Stimulated activated CD4-positive, alpha-beta T cell treated with anti-CD3 and anti-CD28 coated beads, Interleukin-12 subunit alpha, Interleukin-12 subunit beta, amount 100 ng/mL, for 24 hours (primary cell): ENCODE measurements at places on chromosomes 11 and 22.

DNA sequence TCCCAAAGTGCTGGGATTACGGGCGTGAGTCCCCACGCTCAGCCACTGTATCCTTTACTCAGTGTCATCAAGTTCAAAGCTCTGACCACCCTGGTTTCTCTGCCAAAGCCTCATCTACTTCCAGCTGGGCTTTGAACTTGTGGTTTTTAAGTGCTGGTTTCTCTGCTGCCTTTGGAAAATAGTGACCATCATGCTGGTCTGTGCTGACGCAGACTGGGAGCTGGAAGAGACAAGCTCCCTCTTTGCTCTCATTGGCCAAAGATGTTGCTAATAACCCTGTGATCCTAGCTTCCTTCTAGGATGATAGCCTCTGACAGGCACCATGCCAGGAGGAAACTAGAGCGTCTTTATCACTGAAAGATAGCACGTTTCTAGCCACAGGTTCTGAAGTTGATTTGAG is 62.4 kb downstream of the ALX4 start:
- DNase-seq = no peak

GRCh38 chr11:57348636-57349313 is 10.6 kb downstream of the P2RX3 start:
- no peak for DNase-seq

DNA sequence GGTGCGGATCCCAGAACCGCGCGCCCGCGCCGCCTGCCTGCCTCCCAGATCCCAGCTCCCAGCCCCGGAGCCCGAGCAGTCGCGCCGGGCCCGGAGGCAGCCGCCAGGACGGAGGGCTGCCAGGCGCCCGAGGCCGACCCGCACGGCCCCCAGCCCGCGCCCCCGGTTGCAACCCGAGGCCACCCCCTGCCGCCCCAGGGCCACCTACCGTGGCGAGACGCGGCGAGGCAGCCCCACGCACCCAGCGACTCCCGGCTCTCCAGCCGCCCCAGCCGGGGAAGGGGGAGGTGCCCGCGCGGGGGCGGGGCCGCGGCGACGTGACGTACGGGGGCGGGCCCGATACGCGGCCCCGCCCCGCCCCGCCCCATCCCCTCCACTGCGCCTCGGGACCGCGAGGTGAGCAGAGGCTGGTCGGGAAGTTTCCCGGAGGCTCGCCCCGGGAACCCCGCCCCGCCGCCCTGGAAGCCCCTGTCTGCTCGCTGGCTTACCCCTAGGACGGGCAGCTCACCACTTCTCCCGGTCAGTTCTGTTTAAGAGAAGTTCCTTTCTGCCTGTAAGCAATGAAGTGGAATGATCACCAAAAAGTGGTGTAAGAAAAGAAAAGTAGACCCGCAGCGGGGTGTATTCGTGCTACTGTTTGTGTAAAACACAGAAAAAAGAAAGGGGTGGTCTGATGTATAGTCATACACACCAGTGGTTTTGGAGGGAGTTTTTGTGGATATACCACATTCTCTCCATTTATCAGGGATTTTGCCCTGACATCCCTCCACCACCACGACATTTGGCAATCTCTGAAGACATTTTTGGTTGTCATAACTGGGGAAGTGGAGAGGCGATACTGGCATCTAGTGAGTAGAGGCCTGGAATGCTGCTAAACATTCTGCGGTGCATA is at the start of gene TPST2:
Gene TPST2, minus strand, starts transcription at position 288 of the 892 bp plus-strand sequence. CDS start 48,502 bp downstream, outside the sequence.
- peak; percentile 60 for DNase-seq

DNA sequence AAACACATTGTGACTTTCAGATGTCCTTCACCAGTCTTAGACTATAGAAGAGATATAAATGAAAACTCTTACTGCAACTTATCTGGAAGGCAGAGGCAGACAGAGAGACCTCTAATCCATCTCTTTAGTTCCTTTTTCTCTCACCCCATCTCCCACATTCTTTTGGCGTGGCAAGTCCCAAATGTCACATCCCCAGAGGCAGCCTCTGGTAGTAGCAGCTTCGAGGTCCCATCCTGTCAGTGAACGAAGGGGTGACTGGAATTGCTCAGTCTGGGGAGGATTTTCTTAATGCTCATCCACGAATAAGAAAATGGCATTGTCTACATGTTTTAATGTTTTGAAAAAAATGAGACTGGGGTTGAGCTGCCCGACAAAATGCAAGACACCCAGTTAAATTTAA is 201.4 kb downstream of the GRIA4 start:
- no peak for DNase-seq

DNA sequence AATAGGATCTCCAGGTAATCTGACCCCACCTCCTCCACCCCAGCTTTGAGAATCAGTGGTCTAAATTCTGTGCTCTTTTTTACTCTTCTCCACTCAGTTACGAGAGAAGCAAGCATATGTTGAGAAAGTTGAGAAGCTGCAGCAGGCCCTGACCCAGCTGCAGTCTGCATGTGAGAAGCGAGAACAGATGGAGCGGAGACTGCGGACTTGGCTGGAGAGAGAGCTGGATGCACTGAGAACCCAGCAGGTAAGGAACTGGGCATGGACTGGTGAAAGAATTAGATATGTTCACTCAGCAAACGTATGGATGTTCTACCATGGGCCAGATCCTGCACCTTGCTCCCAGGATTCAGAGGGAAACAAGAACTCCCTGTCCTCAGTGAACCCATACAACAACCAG is 85.7 kb downstream of the AMOTL1 start:
- DNase-seq = no peak

GRCh38 chr11:71214553-71215424 is 37.6 kb downstream of the SHANK2 start:
- DNase-seq = no peak

DNA sequence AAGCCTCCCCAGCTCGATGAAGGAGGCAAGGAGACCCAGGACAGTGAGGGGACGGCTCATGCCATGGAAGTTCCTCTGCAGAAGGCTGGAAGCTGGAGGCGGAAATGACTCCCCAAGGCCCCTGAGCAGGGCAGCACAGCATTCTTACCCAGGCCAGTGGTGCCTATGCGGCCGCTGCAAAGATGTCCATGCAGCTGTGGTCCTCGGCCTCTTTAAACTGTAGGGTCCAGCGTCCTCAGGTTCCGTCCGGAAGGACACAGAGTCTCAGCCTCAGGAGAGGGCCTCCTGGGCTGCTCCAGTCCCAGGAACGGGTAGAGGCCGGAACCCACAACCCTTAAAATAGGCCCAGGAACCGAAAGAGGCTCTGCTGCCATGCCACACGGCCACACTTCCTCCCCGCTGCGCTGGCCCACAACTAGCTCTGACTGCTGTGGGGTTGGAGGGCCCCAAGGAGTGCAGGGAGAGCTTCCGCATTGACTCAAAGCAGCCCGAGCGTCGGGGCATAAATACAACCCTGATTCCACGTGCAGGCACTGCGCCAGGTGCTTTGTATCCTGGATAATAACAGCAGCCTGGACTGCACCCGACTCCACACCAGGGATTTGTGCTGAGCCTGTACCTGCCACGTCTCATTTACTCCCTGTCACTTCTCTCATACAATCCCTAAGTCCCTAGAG is 5.5 kb downstream of the KIAA0930 start:
- no peak for DNase-seq

GRCh38 chr11:131976021-131976420 is 605.6 kb downstream of the NTM start:
- DNase-seq = no peak

- no peak for DNase-seq
Measured at GRCh38 chr11:24514219-24514594, 17.4 kb downstream of the LUZP2 start.

DNA sequence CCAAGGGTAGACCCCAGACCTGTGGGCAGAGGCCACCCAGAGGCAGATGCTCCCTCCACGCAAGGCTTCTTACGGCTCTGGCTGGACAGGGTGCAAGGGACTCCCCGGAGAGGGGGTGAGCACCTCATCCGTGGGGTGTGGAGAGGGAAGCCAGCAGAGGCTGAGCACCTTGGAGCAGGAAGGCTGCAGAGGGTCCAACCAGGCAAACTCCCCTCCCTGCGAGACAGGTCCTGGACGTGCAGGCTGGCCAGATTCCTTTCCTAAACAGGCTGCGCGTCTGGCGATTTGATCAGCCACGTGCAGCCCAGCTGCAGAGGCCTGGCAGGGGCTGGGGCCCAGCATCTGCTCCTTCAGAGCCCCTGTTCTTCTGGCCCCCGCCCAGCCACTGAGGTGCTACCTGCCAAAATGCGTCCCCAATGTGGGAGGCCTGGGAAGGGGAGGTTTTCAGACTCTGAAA is 49.3 kb downstream of the WNT11 start:
- no peak for DNase-seq

GRCh38 chr11:46914363-46914762 is 4.0 kb downstream of the LRP4 start:
- DNase-seq = no peak

DNA sequence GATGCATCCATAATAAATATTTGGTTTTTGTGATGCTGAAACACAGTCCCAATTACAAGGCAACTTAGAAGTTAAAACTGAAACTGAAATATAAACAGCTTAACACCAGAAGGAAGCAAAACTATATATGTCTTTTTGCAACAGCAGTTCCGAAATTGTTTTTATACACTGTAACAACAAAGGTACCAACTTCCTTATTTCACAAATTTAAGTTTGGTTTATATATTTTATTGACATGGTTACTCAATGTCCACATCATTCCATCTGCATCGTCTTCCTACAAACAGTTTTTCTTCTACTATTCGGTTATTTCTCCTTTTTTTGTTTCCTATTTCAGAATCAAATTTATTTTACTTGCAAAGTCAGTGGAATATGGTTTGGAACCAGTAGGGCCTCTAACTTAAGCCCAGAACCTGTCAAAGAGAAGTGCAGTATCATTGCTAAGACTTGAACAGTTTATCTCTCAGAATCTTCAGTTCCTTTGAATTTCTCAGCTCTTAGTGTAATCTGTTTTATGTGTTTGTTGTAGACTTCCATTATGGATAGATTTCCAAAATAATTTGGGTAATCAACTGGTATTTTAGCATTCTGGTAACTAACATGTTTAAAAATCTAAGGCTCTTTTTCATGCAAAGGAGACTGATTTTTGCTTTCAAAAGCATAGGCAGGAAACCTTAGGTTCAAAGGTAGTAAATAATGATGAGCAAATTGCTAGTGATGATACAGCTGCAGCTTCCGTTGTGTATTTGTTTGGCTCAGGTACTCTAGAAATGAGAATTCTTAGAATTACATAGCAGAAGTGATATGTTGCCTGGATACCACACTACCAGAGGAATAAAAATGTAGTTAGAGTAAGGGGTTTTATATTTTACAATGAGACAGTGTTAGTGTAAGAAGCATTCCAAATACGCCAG is 8.2 kb upstream of the HSPA8 start:
- no peak for DNase-seq

DNA sequence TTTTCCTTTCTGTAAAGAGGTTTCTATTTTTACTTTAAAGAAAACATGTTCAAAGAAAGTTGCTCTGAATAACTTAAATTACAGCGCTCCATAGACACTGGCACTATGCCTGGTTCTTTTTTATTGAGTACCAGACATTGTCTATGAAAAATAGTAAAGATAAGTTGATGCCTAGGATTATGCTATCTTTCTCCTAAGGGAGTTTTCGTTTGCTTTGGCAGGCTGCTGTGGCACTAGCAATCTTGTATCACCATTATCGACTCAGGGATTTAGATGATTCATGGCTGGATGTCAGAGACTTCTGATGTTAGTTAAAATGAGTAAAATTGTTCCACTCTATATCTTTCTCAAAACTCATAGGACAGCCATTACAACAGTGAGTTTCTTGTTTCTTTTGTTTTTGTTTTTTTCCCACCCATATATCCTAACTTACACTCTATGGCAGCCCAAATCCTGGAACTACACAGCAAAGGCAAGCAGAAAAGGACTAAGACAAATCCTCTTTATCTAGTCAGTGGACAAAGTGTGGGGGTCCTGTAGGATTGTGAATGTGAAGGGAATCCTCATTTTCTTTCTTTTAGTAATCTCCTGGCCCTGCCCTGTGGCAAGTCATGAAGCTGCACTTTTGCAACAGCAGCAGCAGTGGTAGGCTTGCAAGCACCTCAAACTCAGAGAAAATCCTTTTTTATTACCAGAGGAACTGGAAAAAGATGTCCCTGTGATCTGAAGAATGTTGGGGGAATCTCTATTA is 20.7 kb downstream of the SLN start:
- DNase-seq = no peak

DNA sequence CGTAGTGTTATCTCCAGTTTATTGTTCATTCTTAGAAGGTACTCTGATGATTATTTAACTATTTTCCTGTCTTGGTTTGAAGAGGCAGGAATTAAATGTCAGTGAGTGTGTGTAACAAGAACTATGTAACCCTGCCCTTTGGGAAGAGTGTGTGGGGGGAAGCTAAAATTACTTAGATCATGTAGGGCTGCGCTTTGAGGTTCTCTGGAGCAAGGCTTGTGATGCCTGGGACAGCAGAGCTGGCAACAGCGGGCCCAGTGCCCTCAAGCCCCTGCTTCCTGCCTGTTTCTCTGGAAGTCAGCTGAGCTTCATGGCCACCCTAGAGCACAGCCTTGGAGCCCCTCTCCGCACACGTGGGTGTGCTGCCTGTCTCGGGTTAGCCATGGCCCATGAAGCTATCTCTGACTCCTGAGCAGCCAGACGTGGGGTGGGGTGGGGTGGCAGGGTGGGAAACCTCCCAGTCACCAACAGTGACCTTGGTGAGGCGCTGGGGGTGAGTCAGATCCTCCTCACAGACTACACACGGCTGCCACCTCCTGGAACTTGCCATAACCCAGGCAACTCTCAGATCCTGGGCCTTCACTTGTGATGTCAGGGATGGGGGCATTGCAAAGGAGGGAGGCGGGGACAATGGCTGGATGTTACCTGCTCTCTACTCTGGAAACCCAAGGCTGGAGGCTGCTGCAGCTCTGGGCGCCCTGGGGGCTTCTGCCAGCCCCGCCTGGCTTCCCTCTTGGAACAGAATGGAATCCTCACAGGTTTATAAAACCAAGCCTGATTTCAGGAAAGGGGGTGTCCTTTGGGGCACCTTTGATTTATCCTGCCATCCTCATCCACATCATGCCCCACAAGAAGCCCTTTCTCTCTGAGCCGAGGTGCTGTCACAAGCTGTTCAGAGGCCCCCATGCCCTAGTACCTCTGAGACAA is 88.6 kb downstream of the SNX19 start:
- DNase-seq = no peak

DNA sequence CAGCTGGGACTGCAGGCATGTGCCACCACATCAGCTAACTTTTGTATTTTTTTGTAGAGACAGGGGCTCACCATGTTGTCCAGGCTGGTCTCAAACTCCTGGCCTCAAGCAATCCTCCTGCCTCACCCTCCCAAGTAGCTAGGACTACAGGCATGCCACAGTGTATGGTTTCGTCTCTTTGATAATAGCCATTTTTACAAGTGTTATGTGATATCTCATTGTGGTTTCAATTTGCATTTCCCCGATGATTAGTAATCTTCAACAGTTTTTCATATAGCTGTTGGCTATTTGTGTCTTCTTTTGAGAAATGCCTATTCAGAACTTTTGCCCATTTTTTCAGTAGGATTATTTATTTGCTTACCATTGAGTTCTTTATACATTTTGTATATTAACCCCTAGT is 9.0 kb upstream of the MTMR3 start:
- no peak for DNase-seq

GRCh38 chr22:40975366-40975765 is 24.2 kb downstream of the RBX1 start:
- no peak for DNase-seq

- DNase-seq = no peak
Measured at GRCh38 chr22:44698531-44699421, 3.2 kb upstream of the PRR5 start.
